ENCODE measurements at places on chromosomes 4 and X.

DNA sequence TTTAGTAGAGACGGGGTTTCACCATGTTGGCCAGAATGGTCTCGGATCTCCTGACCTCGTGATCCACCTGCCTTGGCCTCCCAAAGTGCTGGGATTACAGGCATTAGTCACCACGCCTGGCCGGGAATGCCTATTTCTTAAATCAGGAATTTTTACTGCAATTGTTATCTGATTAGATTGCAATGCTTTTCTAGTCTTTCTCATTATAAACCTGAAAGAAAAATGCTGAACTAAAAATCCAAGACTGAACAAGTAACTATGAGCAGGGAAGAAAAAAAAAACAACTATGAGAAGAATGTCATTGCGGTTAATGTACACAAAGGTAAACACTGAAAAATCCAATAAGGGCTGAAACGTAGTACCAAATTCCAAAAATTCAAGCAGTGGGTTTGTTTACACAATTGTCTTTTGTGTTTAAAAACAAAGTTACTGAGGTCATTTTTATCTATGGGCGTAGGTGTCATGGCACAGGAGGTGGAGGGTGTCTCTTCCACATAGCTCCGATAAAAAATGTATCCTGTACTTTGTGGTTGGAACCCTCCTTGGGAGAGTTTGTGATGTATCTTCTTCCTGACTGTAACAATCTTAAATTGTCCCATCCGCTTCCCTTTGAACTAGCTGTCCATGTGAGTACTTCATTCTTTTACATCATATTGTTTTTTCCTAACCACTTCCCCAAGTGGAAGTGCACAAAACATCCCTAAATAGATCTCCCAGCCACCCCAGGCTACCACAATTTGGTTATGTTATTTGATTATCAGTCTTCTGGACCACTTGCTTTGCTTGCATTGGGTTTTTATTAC, 11.1 kb upstream of the TMEM156 start:
- no peak for DNase-seq

GRCh38 chr4:53037892-53038291, 175.8 kb downstream of the RASL11B start:
- DNase-seq, result no peak

DNA sequence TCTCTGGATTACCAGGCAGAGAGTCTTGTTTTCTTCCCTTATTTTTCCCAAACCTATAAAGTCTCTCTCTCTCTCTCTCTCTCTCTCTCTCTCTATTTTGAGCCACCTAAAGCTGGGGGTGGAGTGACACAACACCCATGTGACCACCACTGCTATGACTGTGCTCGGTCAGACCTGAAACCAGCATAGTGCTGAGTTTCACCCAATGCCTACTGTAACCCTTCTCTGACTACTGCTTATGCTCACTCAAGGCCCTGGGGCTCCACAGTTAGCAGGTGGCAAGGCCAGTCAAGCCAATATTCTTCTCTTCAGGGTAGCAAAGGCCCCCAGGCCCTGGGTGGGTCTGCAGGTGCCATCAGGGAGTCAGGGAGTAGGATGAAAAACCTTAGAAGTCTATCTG, 114.7 kb upstream of the ARMCX2 start:
- DNase-seq, result no peak

GRCh38 chr4:4746444-4746843, 113.0 kb upstream of the MSX1 start:
- no peak for DNase-seq

DNA sequence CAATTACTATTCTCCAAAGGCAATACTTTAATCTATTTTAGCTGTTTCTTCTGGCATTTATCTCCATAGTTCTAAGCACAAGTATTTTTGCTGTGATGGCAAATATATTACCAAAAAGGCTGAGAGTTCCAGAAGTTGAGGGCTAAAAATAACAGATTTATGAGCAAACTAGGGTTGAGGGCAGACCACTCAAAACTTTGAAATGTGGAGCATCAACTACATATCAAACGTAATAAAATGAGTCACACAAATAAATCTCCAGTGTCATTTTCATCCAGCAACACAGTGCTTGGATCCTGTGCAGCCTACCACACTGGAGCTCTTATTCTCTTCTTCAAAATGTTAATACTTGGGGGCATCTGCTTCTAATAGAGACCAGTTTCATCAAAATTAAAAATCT, 163.9 kb downstream of the HS3ST1 start:
- no peak for DNase-seq

GRCh38 chr4:52726826-52727580, 24.2 kb downstream of the ERVMER34-1 start:
- DNase-seq, result no peak

DNA sequence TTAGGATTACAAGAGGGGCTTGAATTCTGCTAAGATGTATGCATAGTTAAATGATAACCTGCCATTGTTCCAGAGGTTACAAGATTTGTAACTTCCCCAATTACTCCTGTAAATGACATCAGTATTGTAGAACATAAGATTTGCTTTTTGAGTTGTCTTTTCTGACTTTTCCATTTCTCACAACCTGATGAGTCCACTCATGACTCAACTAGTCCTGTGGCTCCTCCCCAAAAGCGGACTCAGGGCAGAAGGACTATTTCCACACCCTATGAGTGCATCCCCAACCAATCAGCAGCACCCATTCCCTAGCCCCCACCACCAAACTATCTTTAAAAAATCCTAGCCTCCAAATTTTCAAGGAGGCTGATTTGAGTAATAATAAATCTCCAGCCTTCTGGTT, 54.7 kb downstream of the HOPX start:
- no peak for DNase-seq

DNA sequence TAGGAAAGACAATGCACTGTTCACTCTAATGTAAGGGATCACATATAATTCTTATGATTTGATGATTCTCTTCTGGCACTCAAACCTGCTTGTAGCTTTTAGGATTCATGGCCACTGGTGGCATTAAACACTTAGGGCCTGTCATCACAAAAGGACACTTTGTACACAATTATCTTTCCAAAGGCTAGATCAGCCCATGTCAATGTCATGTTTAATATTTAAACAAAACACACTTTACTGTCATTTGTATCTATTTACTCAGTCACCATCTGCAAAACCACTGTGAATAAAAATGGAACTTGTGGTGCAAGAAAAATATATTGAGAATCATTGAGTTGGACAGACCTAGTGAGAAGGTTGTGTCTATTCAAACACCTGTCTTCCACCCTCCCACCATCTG, 83.6 kb upstream of the TTC29 start:
- DNase-seq, result no peak

DNA sequence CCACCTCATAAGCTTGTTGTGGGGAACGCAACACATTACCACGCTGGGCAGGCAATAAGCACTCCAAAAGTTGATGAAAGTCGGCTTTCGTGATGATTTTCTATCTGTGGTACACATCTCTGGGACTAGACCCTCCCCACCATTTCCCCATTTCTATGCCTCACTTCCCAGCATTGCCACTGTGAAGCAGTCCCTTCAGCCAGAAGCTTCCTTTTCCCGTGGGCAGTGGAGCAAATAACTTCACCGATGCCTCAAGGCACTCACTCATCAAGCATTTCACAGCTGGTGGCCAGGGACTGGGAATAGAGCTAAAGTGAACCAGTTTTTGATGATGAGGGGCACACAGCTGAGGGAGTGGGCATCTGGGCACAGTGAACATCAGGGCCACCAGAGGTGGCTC, 18.9 kb downstream of the C4orf50 start:
- DNase-seq, result no peak

- no peak for DNase-seq
Measured at GRCh38 chr4:123893011-123893981, 496.7 kb downstream of the SPRY1 start.

GRCh38 chr4:105399532-105400161, 74.2 kb downstream of the PPA2 start:
- peak; percentile 52 for DNase-seq

DNA sequence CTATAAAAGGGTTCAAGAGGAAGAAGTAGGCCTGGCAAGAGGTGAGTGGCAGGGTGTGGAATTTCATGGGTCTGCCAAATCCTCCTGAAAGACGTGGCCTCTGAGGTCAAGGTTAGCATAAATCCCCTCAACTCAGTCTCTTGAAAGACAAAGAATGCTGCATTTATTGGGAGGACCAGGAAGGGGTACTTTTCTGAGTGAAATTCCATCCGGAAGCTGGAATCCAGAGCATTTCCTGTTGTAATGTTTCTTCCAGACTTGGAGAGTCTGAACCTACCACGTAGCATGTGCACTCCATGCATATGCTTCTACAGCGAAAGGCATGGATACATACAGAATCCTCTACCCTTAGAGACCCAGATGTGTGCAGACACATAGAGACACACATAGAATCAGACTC, 13.4 kb upstream of the FGD1 start:
- DNase-seq, result no peak

DNA sequence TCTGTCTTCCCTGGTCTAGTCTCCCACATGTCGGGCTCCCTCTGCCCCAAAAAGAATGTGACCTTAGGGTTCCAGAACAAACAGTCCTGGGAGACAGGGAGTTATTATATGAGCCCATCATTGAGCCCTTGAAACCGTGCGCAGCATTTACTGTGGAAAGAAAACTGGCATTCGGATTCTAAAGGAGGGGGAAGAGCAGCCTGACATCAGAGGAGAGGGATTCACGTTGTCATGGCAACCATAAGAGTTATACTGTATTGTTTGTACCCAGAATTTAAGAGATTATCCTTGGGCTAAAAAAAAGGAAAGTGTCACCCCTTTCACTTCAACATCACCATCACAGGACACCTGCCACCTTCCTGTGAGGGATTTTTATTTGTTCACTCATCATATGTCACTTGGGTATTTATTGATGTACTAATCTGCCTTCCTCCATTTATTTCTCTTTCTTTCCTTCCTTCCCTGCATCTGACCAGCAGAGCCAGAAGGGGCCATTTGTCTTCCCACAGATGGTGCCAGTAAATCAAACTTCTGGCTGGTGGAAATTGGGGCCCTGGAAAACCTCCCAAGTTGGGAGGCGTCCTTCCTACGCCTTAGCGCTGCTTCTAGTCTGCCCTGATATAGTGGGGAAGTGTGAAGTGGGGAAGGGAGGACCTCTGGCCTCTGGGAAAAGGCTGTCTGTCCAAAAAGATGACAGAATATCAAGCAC, 64.9 kb upstream of the FRMPD3 start:
- DNase-seq, result no peak

DNA sequence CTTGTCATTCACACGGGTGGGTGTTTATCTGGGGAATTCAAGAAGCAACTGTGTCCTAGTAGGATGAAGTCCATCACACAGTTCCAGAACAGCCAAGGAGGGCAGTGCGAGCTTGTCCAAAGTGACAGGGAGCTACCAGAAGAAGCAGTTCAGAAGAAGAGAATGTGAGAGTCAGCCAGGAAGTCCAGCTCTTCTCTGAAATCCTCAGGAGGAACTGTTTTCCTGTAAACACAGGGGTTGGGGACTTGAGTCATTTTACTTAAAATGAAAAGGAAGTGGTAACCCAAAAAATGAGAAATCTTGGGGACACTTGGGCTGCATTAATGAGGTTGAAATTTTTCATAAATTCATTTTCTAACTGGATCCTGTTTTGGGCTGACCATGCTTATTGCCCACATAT, 8.2 kb upstream of the TLR10 start:
- DNase-seq, result no peak

DNA sequence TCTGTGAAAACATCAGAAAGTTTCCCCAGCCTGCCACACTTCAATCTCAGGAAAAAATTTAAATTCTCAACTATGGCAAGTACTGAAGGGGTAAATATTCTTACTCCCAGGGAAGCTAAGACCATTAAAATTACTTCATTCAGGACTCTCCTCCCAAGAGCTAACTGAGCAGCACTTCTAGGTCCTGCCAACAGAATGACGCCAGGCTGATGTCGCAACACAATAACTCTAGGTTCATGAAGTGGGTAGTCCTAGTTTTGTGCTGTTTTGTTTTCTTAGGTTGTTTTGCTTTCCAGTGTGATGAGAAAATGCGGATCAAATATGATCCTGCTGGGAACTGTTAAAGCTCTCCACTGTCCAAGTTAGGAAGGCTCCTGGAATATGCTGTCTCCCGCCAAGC, 180.0 kb downstream of the NKX6-1 start:
- DNase-seq, result no peak

DNA sequence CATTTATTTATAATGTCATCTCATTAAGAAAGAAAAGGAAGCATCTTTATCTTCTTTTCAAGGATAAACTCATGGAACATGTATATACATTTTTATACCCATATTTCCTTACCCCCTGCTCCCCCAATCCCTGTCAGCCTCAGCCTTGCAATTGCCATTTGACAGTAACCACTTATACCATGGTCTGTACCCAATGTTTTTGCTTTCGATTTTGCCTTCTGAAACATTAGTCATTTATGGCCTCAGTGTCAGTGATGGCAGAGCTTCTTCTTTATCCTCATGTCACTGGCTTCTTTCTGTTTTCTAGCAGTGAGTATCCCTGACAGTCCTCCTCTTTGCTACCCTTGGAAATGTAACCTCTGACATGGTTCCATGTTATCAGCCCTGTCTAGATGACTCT, 228.4 kb downstream of the SPRY1 start:
- no peak for DNase-seq

- peak; percentile 11 for DNase-seq
Measured at GRCh38 chr4:148795156-148795864, 353.1 kb upstream of the NR3C2 start.

DNA sequence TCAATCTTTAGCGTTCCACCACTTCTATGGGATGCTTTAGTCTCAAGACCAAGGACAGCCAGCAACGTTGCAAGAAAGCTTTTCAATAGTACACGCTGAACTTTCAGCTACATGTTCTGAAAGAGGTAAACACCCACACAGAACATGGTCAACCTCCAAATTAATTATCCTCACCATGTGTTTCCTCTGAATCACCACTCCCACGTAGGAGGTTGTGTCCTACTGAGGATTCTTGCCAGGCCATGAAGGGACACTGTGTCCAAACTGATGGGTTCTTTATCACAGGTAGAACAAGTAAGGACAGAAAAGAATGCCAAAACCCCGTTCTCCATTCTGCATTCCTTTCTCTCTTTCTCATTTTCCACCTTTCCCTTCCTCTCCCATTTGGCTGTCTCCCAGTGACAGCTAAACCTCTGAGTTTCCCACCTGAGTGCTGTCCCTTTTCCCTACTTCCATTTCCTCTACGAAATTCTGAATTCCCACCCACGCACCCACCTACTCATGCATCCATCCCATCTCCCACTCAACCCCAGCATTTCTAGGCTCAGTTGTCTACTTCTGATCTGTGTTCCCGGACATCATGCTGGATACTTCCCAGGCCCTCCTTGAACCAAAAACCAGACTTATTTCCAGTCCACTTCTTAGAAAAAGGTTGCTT, 29.0 kb upstream of the GPM6B start:
- DNase-seq, result no peak

- no peak for DNase-seq
Measured at GRCh38 chr4:9903317-9903716, 118.0 kb downstream of the SLC2A9 start.

- no peak for DNase-seq
Measured at GRCh38 chrX:50594788-50595187, 124.2 kb upstream of the DGKK start.

- no peak for DNase-seq
Measured at GRCh38 chr4:170001745-170002267, 24.4 kb downstream of the MFAP3L start.

DNA sequence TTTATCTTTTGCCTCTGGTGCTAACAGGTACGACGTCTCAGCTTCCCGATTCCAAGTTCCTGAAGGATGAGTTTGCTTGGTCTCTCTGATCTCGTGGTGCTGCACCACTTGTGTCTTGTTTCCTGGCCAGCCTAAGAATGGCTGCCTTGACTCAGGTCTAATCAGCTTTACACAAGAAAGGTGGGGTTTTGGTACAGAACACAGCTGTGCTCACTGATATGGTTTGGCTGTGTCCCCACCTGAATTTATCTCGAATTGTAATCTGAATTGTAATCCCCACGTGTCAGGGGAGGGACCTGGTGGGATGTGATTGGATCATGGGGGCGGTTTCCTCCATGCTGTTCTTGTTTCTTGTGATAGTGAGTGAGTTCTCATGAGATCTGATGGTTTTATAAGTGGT, 305.3 kb upstream of the NOCT start:
- DNase-seq, result no peak
